ENCODE measurements at places on chromosomes 6 and 20. TPM values are rescaled to one million over a fixed set of nuclear protein-coding genes. Genes with fewer than 3 reads are reported as not detected.

Gene PNLDC1
- total RNA-seq: not detected

Gene METTL24
- total RNA-seq: 1.6 TPM

Gene CST11
- not detected for total RNA-seq

Gene ANKRD66
- 0.31 TPM for total RNA-seq

Gene CCDC28A
- 11.9 TPM for total RNA-seq

All from parietal lobe (tissue), 2 donors.